Naive thymus-derived CD4-positive, alpha-beta T cell (primary cell): ENCODE measurements at places on chromosomes 4 and X.

DNA sequence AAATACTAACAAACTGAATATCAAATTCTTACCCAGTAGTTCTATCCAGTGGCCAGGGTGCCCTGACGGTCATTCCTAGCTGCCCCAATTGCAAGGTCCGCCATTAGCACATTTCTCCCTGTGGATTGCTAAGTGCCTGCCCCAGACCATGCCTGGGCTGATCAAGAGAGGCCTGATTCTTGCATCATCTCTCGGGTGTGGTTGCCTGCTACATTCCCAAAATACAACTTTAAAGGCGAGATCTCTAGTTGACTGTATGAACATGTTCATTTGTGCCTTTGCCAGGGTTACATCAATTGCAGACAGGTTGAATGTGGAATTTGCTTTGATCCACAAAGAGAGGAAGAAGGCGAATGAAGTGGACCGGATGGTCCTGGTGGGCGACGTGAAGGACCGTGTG is 28.0 kb downstream of the PRPS2 start:
- no peak for DNase-seq

- DNase-seq, result peak; percentile 80
These were observed 4.0 kb upstream of the ZNF518B start for GRCh38 chr4:10461091-10461849.

- peak; percentile 60 for DNase-seq
These were observed 172.0 kb downstream of the PTTG2 start for GRCh38 chr4:38132107-38132673.

DNA sequence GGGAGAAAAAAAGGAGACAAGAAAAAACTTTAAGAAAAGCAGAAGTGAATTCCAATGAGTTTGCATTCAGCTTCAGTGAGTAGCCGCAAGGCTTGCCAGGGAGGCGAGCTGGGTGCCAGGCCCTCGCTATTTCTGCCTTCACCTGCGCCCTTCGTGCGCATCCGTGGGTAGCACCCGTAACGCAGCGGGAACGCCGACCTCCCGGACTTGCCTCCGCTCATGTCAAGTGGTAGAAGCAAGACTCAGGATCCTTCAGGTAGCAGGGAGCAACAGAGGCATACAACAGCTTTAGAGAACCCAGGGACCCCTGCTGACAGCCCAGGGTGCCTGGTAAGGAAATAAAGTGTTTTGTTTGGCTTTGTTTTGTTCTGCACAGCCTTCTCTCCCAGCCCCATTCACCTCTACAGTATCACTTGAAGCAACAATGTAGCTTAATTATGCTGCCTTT is 140.0 kb upstream of the BCOR start:
- DNase-seq, result no peak
